CD8-positive, alpha-beta memory T cell (primary cell): ENCODE measurements at places on chromosomes 1 and 21. TPM values are rescaled to one million over a fixed set of nuclear protein-coding genes. Genes with fewer than 3 reads are reported as not detected.

Gene RNU5D-1
- not detected for total RNA-seq

Gene GSTM2
- total RNA-seq = 2.7 TPM

Gene OPTC
- total RNA-seq = not detected

Gene FCAMR
- not detected for total RNA-seq

Gene MIXL1
- not detected for total RNA-seq

Gene LCE2C
- not detected for total RNA-seq

Gene RUSC1
- total RNA-seq = 32.8 TPM
